Left forelimb (tissue), 1 donor: ENCODE measurements at places on chromosomes 1 and 21.
A peak's percentile ranks its signal among the peaks of the same experiment; 100 is the strongest.

- DNase-seq, result no peak
Observed at GRCh38 chr1:180581635-180582039, 22.9 kb downstream of the OVAAL start.

- no peak for DNase-seq
Observed at GRCh38 chr1:156310962-156311361, 11.9 kb upstream of the VHLL start.

- DNase-seq, result no peak
Observed at GRCh38 chr1:222098404-222098803, 356.5 kb upstream of the DUSP10 start.

DNA sequence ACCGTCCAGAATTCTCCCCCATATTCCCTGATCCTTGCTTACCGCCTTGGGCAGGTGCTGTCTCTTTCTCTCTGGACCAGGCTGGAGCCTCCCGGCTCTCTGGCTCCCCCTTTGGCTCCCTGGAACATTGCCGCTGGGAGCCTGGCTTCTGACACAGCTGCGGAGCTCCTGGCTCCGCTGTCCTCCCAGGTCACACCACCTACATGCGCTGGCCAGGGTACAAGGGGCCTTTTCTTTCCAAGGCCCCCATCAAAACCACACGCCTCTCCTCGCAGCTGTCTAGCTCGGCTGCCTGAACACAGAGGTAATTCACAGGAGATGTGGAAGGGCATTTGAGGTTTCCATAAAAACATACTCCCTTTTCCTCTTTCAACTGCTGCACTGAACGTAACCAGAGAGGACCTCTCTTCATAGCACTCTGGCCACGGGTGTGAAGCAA is 7.5 kb upstream of the ZNF648 start:
- no peak for DNase-seq

- no peak for DNase-seq
Observed at GRCh38 chr1:39574646-39575045, 1.9 kb downstream of the PABPC4 start.

GRCh38 chr1:71698186-71698585 is 584.2 kb downstream of the NEGR1 start:
- no peak for DNase-seq

GRCh38 chr1:42442662-42443061 is 13.2 kb downstream of the ZMYND12 start:
- DNase-seq, result no peak

GRCh38 chr21:35294231-35294898 is 245.3 kb upstream of the RUNX1 start:
- no peak for DNase-seq

DNA sequence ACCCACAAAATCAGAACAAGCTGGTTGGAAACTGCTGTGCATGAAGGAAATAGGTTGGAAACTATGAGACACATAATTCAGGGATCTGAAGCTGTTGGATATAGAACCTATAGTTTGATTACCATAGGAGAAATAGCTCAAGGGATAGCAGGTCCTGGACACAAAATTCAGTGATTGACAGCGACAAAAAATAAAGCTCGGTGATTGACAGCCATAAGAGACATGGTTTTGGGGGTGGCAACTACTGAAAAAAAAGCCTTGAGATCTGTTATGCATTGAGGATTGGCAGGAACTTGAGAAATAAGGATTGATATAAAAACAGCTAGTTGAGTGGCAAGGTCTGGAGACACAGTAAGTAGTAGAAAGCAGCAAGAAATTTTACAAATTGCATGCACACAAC is at the start of gene KRTAP25-1:
KRTAP25-1 (minus strand) TSS at position 300 of the 400 bp plus-strand sequence; CDS start at position 276, 24 bp downstream.
- no peak for DNase-seq

DNA sequence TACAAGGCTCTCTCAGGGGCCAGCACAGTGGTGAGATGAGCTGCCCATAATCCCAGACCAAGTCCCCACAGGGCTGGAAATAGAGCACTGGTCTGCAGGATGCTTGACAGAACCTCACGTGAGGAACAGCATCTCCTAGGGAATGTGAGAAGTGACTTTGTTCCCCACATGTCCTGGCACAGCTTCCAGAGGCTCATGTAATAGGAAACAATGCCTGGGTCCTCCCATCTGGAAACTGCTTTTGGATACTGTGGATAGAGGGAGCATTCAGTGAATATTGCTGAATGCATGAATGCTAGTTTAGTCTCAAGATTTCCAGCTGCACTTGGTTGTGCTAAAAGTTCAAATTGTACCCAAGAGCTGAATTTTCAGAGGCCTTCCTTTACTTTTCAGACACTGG is 146.2 kb downstream of the TNR start:
- DNase-seq, result no peak

- DNase-seq, result no peak
Observed at GRCh38 chr1:39960431-39960958, 5.5 kb downstream of the MFSD2A start.

GRCh38 chr1:53503433-53504217 is 44.4 kb downstream of the DMRTB1 start:
- DNase-seq, result no peak

DNA sequence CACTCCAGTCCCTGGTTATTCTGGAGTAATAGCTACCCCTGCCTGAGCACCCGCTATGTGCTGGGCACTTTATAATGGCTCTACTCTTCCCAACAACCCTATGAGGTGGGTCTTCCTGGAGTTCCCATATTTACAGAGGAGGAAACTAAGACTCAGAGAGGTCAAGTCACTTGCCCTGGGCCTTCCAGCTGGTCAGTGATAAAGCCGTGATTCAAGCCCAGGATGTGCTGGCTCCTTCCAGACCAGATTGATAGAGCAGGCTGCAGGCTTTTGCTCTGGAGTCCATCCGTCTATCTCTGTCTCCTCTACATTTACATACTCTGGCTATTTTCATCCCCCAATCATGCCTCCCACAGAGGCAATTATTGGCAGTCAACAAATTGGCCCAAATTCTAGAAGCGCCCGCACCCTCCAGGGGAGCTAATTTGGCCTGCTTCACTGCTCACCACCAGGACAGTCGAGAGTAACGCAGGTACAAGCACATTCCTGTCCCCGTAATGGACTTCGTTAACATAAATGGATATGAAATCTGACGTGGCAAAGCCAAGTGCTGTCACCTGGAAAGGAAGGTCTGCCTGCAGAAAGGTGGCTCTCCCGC is 39.8 kb upstream of the SELENON start:
- no peak for DNase-seq

DNA sequence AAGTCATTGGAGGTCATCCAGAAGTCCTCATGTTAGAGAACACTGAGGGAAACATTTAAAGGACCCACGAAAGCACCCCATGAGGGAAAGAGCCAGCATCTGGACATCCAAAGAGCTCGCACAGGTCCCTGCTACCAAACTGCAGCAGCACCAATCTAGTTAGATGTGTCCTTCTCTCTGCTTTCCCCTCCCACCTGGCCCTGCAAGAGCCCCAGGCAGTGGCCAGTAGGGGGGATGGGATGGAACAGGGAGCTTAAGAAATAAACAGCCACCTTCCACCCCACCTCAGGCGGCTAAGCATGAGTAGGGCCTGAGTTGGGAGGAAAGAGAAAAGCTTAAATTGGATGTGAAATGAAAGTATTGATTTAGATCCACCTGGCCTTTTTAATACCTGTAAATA is 175.9 kb upstream of the KCND3 start:
- DNase-seq, result no peak

GRCh38 chr1:182459949-182460348 is 10.0 kb downstream of the RGSL1 start:
- DNase-seq, result no peak

GRCh38 chr1:228270032-228270431 is 62.2 kb downstream of the OBSCN start:
- no peak for DNase-seq

DNA sequence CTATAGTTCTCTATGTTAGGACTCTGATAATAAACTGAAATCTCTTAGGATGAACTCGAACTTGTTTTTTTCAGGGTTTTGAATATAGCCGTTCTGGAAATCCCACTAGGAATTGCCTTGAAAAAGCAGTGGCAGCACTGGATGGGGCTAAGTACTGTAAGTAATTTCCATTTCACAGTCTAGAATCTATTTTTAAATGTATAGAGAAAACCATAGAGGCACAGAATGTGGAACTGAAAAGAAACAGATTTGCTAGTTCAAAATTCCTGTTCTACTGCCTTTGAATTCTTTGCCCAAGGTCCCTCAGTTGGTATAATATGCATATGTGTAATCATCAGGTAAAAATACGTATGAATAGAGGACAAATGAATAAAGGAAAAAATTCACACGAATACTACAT is 4.8 kb downstream of the CTH start:
- DNase-seq, result no peak

GRCh38 chr1:242139442-242139841 is 140.5 kb upstream of the MAP1LC3C start:
- DNase-seq, result no peak

DNA sequence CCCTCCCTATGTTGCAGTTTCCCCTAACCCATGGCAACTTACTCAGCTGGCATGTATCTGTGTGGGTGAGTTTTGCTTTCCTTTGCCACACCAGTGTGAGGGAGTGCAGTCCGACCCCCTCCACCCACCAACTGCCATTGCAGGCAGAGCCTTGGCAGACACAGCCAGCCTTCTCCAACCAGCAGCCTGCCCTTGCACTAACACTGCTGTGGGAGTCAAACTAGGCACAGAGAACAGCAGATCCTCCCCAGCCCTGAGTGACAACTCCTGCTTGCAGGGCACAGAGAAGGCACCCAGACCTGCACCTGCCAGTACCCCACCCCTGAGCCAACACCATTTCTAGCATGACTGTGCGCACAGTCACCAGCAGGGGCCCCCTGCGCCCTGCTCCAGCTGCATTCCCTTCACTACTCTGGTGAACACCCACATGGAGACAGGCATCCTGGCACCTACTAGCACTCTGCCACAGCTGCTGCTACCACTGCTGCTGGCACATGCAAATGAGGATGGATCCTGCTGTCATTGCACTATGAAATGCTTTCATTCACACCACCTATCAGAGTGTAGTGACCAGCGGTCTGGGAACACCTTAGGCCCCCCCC is 98.4 kb downstream of the MAGI3 start:
- DNase-seq, result no peak

DNA sequence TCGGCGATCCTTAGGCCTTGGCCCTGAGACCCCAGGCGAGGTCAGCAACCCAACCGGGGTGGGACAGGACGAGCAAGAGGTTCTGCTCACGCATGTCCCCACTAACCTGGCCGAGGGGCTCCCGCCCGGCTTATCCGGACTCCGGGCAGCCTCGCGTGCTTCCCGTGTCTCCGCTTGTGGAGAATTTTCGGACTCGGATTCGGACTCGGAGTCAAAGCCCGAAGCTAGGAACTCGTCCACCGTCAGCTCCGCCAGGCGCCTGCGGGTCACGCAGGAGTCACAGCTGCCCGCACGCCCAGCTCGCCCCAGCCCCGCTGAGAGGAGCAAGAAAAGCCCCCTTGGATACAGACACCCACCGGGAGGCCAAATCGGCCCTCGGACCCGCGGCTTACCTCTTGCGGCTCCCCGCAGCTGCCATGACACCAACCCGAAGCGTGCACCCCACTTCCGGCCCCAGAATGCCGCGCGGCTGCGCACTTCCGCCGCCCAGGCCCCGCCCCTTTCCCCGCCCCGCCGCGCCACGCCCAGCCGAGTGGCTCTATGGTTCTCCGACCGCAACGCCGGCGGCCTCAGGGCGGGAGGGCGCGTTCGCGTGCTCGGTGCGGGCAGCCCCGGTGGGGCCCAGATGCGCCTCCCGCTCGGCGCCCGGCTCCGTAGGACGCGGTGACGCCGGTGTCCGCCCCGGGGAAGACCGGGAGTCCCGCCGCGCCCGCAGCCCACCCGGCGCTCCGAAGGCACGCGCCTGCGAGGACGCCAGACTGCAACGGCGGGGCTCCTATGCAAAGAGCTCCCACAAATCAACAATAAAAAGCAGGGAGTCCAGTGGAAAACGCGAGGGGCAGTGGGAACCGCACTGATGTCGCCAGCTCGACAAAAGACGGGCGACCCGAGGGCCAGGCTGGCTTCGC is at the start of gene NOC2L:
NOC2L (minus strand) TSS at position 434 of the 908 bp plus-strand sequence; CDS start at position 418, 16 bp downstream.
- peak; percentile 99 for DNase-seq

DNA sequence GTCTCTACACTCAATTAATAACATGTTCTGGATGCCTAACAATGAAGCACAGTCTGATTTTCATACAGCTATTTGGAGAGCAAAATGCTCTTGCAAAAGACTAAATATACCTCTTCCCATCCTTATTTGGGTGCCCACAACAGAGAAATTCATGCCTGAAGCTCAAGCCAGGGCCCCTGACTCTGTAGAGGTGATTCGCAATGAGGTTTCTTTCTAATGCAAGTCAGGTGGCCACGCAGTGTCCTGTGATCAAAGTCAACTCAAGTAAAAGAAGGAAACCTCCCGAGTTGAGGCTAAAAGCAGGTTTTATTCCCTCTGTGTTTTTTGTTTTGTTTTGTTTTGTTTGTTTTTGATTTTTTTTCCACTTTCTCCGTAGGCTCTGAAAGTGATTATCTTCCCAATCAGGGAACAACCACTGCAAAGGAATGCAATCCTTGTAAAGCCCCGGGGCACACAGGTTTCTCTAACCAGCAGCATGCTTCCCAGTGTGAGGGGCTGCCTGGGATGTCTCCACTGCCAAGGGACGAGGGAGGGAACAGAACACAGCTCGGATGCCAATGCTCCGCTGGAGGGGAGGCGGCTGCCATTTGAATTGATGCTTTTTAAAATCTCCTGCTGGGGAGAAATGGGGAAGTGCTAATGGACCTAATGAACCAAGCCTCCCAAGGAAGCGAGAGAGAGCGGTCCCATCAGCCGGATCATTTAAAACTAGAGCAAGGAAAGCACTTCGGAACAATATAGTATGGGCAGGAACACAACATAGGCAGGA is 73.8 kb upstream of the SSX2IP start:
- no peak for DNase-seq

DNA sequence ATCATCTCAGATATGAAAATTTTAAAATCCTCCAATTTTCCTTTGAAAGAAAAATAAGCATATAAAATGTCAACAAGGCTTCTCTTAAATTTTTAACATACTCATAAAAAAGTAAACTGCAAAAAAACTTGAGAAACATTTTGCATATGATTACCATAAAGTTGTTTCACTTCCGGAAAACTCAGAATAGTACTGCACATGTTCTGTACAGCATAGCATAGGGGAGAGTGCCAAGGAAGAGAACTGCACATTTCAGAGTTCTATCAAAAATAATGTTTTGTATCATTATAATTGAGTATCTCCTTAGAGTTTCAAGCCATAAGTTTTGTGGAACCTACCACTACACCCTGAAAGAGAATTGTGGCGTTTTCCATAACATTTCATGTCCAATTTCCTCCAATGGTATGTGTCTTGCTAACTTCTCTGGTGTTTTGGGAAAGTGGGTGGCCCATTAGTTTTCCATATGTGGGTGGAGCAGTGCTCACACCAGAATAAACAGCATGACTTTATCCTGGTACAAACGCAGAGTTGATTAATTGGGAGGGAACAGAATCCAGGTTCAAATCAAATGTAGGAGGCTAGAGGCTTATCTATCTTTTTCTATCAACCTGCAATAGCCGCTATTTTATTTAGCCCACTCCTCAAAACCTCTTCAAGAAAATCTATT is 430.9 kb downstream of the LMO4 start:
- no peak for DNase-seq

- no peak for DNase-seq
Observed at GRCh38 chr1:109592916-109593315, 26.5 kb downstream of the GNAT2 start.

DNA sequence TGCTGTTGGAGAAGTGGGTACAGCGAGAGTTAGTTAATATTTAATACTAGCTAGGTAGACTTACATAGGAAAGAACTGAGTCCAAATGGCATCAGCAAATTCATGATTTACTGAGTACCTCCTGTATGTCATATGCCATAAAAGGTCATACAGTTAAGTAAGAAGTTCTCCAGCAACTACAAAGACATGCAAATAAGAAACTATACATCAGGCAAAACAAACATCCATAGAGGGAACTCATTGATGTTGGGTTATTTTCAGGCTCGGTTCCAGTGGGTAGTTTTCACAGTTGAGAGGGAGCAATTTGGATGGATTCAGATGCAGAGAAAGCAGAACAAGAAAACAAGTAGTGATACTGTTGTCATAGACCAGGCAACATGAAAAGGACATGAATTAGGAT is 164.9 kb upstream of the L1TD1 start:
- DNase-seq, result no peak
